T-helper 1 cell (primary cell): ENCODE measurements at places on chromosomes 1 and 21.

GRCh38 chr1:98104289-98104688 is 183.5 kb upstream of the DPYD start:
- no peak for DNase-seq

DNA sequence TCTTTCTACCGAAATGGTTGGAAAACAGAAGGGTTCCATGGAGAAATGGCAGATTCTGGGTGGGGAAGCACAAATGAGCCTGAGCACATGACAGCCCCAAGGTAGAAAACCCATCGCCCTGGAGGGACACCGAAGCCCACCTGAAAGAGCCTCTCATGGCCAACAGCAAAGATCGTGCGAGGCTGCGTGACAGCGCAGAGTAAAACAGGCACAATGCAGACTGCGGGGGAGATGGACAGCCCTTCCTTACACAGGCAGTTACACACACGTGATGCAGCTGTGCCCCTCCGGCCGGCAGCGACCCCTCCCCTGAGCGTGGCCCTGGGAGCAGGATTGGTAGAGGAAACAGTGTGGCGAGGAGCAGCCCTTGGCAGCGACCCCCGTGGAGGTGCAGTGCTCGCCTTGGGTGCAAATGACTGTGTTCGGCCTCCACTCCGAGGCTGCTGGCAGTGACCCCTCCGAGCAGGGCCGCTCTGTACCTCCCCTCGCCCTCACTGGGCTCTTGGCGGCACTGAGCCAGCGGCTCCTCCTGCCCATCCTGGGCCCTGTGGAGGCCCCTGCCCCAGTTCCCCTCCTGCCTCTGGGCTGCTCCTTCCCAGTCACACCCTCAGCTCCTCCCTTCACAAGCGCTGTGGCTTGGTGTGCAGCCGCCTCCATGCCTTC is 120.9 kb upstream of the COL6A1 start:
- no peak for DNase-seq

- DNase-seq: no peak
Measured at GRCh38 chr21:33428669-33429068, 25.5 kb downstream of the IFNGR2 start.

DNA sequence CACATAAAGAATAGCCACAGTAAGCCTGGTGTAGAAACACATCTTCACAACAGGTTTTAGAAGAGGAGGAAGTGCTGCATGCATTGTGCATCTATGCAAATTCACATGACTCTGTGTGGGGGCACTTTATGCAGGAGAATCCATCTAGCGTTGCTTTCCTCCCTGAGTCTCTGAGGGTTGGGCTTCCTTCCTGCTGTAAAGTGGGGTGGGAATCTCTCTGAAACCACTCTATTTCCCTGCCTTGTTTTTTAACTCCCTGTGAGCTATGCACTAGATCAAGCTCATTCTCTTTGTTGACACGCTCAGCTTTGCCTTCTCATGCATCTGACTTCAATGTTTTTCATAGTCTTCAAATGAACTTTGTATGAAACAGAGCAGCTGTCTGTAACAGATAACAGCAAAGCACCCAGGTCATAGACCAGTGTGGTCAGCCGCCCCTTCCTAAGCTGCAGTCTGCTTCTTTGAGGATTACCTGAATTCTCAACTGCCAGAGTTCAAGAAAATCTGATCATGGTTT is 102.7 kb upstream of the DPH5 start:
- DNase-seq: no peak

- DNase-seq: peak; percentile 55
Measured at GRCh38 chr1:186306533-186306932, 68.5 kb downstream of the TPR start.

DNA sequence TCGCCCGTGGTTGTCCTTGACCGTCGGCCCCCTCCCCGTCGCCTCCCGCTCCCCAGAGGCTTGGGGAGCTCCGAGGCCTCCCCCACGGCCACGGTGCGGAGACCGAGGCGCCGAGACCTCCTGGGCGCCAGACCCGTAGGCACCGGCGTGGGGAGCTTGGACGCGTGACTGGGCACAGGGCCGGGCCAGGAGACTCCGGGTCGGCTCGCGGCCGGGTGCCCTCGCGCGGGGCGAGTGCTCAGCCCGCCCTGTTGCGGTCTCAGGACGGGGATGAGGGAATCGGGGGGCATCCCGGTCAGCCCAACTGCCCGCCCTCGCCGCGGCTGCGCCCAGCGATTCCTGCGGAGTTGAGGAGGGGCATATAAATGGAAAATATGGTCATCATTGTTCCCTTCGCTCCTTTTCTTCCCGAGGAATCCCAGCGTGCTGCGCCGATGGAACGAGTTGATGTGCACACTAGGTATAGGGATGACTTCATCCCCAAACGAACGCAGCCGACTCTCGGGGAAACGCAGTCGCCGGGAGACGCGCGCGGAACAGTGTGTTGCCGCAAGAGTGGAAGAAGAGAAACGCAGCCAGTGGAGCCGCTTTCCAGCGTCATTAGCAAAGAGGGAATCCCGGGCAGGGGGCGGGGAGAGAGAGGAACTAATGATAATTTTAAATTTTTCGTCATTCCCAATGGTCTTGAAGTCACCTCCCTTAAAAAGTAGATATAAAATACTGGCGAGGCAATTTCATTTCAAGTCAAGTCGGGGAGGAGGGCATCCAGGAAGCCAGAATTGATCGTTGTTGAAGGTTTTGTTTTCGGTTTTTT is 747 bp upstream of the ENAH start:
- DNase-seq: no peak

- no peak for DNase-seq
Measured at GRCh38 chr21:16509476-16509875, 779.7 kb downstream of the USP25 start.

GRCh38 chr1:232597721-232598120 is 32.2 kb downstream of the SIPA1L2 start:
- DNase-seq: no peak

GRCh38 chr1:218412171-218412570 is 67.0 kb downstream of the TGFB2 start:
- DNase-seq: no peak
